ENCODE measurements at places on chromosomes 6 and 20.

GRCh38 chr20:59939879-59940128 lies 301 bp downstream of the PPP1R3D start:
- no peak for DNase-seq

DNA sequence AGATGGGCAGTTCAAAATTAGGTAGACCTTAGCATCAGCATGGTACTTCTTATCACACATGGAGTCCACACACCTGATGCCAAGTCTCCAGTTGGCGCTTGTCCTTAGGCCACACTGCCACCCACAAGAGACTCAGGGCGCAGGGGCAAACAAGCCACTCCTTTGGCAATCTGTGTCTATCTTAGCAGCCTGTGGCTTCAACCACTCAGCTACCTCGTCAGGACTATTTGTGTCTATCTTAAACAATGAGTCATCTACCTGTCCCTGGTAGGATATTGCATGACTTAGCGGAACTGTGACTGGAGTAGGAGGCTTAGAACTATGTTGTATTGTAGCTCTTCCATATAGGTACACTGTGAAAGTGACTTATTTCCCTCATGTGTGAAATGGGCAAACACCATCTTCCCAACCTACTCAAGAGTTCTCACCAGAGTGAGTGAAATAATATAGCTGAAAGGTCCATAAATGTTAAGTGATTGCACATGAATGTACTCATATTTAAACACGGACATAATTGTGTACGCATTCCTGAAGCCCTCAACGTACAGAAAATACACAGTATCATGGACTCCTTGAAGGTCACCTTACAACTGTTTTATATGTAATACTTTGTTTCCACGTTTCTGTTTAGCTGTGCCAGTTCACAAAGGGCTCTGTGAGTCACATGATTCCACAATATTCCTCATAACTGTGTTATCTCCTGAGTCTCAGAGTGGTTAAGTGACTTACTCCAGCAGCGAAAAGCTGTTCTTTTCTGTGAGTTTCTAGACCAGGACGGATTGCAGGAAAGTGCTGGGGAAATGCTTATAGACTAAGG lies 1.6 kb downstream of the TRIM27 start:
- DNase-seq, result no peak

- no peak for DNase-seq
These were observed 85.8 kb downstream of the DZANK1 start for GRCh38 chr20:18380908-18381529.

DNA sequence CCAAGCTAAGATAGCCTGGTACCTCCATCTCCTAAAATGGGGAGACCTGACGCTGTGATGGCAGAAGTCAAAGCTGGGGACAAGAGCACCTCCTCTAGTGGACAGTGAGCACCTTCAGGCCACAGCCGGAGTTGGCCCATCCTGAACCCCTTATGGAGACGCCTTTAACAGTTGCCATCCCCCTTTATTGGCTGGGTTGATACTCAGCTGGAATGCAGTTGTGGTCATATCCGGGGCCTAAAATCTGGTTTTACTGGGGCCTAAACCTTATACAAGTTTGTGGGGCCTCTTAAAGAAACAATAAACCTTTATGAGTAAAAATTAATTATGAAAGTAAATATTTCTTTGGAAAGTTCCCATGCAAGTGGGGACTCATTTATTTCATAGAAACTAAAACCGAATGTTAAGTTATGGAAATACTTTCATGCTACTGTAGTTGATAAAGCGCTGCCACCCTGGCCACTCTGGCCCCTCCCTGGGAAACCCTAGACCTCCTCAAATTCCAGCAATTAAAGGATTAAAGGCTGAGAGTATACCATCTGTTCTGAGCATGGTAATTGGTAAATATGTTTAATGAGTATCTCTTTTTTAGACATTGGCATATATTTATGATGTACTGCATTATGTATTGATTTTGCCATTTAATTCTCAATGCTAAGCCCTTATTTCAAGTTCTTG lies 95.1 kb upstream of the SASH1 start:
- no peak for DNase-seq

- DNase-seq, result no peak
These were observed 13.3 kb downstream of the DNMT3B start for GRCh38 chr20:32775336-32775991.

GRCh38 chr6:135738636-135739035 lies 112.9 kb upstream of the PDE7B start:
- no peak for DNase-seq

DNA sequence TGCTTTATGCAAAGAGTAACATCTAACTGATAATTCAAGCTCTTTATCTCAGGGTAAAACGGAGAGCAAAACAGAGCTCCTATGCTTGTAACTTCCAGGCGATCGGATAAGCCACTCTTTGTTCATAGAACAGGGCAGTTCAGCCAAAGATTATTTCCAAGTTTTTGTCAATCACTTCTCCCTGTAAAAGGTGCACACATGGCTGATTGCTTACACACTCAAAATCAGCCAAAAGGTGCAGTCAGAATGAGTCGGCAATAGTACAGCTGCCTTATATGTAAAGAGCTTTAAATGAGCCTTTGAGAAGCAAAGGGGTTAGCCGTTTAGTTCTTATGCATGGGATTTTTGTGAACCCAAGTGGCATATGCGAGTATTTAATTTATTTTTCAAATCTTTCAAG lies 449.6 kb upstream of the POU3F2 start:
- no peak for DNase-seq

- no peak for DNase-seq
These were observed 2.8 kb upstream of the CDSN start for GRCh38 chr6:31122791-31123706.

DNA sequence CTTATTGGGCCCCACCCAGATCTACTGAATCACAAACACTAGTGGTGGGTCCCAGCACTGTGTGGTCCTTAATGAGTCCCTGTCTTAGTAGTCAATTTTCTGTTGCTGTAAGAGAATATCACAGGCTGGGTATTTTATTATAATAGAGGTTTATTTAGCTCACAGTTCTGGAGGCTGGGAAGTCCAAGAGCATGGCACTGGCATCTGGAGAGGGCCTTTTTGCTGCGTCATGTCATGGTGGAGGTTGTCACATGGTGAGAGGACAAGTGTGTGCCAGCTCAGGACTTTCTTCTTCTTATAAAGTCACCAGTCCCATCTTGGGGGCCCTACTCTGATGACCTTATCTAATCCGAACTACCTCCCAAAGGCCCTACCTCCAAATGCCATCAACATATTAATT lies 105.0 kb downstream of the PPP1R14C start:
- no peak for DNase-seq

DNA sequence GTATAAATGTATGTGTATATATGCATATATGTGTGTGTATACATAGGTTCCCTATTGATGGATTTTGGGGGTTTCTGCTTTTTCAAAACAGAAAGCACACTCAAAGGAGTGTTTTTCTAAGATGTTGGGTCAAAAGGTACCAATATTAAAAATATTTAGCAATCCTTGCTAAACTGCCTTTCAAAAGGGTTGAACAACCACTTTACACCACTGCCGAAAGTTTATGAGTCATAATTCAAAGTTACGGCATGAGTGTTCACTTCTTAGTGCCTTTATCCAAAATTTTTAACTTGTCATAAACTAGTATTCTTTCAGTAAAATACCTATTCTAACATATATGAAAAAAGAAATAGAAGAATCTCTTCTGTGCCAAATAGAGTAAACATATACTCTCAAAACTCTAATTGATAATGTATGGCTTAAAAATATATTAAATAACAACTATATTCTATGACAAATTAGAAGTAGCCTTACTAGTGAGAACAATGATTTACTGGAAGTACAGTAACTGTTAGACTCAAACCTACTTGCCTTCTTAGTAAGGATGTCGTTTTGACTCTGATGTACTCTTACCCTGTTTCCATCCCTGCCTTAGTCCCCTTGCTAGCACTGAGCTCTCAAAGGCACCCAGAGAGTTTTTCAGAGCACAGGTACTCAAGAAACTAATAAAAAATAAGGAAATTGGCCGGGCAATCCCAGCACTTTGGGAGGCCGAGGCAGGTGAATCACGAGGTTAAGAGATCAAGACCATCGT lies 136.1 kb downstream of the INSM1 start:
- no peak for DNase-seq

DNA sequence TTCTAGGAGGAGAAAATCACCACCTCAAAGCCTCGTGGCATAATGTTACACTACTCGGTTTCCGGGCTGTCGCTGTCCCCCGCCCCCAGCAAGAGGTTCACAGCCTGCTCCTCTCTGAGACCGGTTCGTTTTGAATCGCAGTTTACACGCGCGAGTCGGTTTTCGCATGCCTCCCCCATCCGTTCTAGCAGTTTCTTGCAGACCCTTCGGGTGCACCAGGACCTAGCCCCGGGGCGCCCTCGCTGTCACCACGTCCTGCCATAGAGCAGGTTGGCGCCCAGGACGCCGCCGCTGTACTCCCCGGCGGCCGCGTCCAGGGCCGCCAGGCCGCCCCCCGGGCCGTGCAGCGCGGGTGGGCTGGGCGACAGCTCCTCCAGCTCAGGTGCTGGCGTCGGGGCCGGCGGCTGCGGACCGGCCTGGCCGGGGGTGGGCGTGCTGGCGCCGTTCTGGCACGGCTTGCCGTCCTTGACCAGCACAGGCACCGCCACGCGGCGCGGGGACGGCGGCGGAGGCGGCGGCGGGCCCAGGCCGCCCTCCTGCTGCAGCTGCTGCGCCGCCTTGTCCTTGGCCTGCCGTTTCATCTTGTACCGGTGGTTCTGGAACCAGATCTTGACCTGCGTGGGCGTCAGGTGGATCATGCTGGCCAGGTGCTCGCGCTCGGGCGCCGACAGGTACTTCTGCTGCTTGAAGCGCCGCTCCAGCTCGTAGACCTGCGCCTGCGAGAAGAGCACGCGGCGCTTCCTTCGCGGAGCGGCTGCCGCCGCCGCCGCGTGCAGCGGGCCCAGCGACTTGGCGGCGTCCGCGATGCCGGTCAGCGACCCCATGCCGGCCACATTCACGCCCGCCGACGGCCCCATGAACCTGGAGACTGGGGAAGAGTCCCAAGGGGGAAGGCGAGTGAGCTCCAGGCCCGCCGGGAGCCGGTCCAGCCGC lies 1.4 kb downstream of the NKX2-4 start:
- DNase-seq, result peak; percentile 15

GRCh38 chr6:155974811-155975323 lies 519.2 kb upstream of the NOX3 start:
- no peak for DNase-seq

Measured in T-helper 9 cell (primary cell).